GM13976 (cell line): ENCODE measurements at places on chromosomes 16 and 17.

GRCh38 chr17:80260791-80261158 is at the start of gene RNF213:
TSS of gene RNF213 (plus strand) at chr17:80260852. CDS start at chr17:80263682, 2,830 bp downstream.
- DNase-seq = peak; percentile 89

- DNase-seq = no peak
Observed at GRCh38 chr17:35539659-35540026, 2.2 kb upstream of the SLFN12L start.

- peak; percentile 69 for DNase-seq
Observed at GRCh38 chr17:8060274-8060673, 21.4 kb downstream of the ALOX15B start.

- no peak for DNase-seq
Observed at GRCh38 chr16:78696797-78697196, 597.3 kb downstream of the WWOX start.

- peak; percentile 80 for DNase-seq
Observed at GRCh38 chr17:45018848-45019711, 32.4 kb downstream of the DCAKD start.

- no peak for DNase-seq
Observed at GRCh38 chr16:65059406-65059980, 62.4 kb downstream of the CDH11 start.
